Dermis microvascular lymphatic vessel endothelial cell (primary cell): ENCODE measurements at places on chromosomes 6 and 20. TPM values are rescaled to one million over a fixed set of nuclear protein-coding genes. Genes with fewer than 3 reads are reported as not detected.

- no peak for DNase-seq
Measured at GRCh38 chr20:54355631-54356280, 119.6 kb upstream of the DOK5 start.

DNA sequence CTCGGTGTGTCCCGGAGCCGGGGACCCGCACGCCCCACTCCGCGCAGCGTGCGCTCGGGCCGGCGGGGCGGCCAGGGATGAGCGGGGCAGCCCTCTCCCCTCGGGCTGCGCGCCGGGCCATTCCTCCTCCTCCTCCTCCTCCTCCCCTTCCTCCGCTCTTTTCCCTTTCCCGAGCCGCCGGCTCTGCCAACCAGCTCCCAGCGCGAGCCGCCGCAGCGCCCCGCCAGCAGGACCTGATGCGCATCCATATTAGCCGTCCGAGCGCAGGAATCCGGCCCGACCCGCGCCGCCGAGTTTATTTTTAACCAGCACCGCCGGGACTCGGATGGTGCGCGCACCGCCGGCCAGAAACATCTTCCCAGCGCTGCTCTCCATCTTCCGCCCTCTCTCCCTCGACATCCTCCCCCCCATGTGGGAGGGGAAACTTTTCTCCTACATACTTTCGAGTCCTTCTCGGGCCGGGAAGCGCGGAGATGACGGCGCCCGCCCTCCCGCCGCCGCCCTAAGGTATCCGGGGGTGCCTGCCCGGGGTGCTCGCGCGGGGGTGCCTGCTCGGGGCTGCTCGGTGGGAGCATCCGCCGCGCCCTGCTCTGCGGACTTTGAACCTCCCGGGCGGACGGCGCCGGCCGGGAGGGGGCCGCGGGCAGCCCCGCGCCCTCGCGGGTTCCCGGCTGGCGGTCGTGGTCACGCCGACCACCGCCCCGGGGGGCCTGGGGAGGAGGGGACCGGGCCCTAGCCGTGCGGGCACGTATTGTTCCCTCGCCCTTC, 619 bp downstream of the RREB1 start:
- DNase-seq: peak; percentile 73

The BEND3 gene
- 1.2 and 2.7 TPM in 2 replicates for total RNA-seq

The ASF1A gene
- 15.8 and 16.7 TPM in 2 replicates for total RNA-seq

DNA sequence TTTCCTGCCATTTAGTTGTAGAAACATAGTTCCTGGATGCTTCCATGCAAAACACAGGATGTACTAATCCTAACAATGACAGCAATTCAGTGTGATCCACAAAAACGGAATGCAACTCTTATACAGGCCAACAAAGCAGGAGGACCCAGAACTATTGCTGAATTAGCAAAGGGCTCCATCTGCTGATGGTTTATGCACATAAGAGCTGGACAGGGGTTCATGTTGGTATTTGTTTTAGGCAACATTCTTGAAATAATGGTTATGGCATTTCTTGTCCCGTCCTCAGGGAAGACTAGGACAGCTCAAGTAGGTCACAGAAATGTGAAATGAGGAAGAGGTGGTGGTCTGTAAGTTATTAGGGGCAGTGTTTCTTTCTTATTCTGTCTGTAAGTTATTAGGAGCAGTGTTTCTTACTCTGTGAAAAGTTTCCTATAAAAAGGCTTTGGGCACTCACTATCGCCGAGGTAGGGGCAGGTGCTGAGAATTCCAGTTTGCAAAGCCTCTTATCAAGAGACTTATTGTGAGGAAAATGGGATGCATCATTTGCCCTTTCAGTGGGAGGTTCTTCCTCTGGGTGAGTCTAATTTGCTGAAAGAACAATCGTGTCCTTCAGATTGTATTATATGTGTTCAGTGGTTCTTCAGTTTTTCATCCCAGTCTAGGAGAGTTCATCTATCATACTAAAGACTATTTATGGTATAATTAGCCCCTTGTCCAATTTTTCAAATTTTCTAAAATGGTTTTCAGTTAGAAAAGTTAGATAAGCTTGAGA, 171.1 kb downstream of the MCHR2 start:
- DNase-seq: peak; percentile 47

GRCh38 chr20:8749101-8749500, 319.8 kb upstream of the PLCB4 start:
- DNase-seq: no peak

DNA sequence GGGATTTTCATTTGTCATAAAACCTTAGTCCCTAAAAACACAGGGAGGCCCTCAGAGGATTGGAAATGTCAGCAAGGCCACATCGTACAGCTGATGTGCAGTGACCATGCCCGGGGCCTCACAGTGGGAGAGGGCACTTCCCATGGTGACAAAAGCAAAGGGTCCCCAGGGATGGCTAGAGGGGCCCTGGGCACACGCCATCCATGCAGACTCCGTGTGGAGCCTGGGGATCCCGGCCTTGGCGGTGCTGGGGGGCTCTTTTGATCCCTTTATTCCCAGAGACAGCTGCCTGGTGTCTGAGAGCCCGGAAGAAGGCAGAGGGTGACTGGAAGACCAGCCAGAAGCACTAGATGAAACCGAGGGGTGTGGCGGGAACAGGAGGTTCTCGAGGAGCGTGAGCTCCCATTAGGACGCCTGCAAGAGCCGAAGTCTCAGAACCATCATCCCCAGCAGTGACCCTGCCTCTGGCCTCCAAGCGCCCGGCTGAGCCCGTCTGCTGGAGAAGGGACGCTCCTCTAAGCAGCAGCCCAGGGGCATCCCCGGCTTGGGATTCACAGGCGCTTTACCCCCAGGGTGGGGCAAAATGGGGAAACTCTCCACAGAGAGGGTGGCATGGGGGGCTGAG, 49.1 kb upstream of the FRMD1 start:
- DNase-seq: no peak

The MYB gene
- under 0.01 TPM in 2 replicates for total RNA-seq

The ADGRG6 gene
- 3.3 and 7.6 TPM in 2 replicates for total RNA-seq

GRCh38 chr6:122361314-122361979, 38.0 kb upstream of the HSF2 start:
- no peak for DNase-seq
